Fibroblast of skin of right biceps (primary cell): ENCODE measurements at places on chromosomes 2 and 18.

DNA sequence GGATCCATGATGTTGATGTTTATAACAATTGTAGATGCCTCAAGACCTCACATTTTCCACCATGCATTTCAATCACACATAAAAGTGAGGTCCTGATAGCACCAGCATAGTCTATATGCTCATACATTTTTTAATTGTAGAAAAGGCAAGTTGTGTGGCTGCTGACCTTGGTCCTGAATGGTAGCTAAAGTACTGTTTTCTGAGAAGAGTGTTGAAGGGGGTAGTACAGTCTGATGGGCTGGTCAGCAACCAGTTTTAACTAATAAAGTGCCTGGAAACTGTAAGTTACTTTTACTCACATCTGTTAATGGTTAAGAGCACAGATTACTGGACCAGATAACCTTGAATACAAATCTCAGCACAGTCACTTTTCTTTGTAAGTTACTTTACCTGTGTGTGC is 15.9 kb downstream of the ZNF638 start:
- DNase-seq: peak; percentile 18

DNA sequence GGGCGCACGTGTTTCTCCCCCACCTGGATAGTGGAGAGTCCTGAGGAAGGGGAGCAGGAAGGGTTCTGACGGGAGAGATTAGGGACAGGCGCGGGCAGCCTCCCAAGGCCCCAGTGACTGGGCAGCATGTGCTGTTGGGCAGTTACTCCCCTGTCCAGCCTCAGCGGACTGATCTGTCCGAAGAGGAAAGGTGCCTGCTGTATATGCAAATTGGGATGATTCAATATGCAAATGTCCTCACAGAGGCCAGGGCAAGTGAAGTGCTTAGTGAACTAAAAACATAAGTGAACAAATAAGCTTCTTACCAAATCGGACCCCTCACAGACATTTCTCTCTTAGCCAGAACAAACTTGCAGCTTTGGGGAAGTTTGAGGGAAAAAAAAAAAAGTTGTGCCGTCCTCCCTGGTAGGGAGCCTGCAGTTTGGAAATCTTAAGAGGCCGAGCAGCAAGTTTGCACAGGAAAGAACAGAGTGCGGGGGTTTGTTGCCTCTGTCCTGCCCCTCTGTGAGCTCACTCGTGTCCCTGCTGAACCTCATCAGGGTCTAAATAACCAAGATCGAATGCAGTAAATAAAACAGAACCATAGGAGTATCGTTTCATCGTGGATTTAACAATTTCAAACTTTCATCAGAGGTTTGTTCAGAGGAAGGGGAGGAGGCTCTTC is 141.4 kb downstream of the KCTD1 start:
- no peak for DNase-seq

DNA sequence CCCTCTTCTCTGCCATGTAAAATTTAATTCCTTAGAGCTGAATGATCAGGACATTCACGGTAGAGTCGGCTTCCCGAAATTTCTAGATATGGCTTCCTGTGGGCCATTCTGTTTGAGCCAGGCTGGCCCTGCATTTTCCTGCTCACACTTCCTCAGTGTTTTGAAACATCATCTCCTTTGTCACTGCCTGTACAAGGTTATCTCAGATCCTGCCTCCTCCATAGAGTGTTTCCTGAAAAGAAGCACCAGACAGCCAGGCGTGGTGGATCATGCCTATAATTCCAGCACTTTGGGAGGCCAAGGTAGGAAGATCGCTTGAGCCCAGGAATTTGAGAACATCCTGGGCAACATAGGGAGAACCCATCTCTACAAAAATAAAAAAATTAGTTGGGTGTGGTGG is 43.6 kb downstream of the GRHL1 start:
- no peak for DNase-seq

- DNase-seq: no peak
Observed at GRCh38 chr2:31219131-31219969, 2.0 kb upstream of the CAPN14 start.

- DNase-seq: no peak
Observed at GRCh38 chr2:37291680-37292079, 33.0 kb downstream of the PRKD3 start.

- no peak for DNase-seq
Observed at GRCh38 chr2:40225670-40226210, 226.2 kb downstream of the SLC8A1 start.

GRCh38 chr2:25115902-25116301 is 52.5 kb downstream of the POMC start:
- peak; percentile 55 for DNase-seq

DNA sequence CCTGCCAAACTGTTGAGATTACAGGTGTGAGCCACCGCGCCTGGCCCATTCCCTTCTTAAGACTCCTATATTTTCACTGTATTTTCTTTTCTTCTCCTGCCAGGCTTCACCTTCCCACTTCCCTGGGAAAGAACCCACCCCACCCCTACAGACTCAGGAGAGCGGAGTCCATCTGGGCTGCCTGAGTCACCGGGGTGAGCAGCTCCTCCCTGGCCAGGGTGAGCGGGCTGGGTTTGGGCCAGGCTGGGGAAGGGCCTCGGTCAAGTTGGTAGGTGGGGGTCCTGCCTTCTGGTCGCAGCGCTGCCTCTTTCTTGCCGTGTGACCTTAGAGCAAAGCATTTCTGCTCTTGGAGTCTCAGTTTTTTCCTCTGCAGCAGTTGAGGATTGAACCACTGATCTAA is 2.1 kb upstream of the GAREM2 start:
- no peak for DNase-seq

DNA sequence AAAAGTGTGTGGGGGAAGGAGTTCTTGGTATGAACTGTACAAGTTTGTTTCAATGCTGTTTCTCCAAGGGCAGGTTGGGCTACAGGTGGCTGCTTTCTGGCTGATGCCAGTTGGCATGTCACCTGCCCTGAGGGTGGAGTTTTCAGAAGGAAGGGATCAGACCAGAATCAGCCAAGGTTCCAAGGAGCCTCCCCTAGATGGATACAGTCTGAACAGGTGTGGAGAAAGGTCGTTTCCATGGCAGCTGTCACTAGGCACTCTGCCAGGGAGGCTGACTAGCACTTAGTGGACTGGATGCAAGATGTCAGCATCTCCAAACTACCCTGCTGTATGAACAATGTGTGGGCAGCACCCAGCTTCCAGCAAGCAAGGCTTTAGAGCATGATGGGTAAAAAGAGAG is 444.4 kb upstream of the HNRNPA3 start:
- no peak for DNase-seq

DNA sequence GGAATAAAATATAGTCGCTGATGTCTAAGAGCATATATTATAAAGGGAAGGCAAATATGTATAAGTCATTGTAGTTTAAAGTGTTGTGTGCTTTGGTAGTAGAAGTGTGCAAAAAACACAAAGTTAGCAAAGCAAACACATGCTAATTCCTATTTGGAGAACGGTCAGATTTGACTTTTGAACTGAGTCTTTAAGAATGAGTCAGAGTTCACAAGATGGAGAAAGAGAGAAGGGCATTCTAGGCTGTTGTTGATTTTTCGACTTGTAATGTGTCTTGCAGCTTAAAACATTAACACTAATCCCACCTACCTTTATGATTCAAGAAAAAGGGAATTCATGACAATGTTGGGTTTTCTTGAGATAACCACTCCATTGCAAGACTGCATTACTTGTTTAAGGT is 98.1 kb downstream of the CRIM1 start:
- DNase-seq: no peak

GRCh38 chr2:136006658-136007057 is 21.2 kb upstream of the DARS1 start:
- peak; percentile 39 for DNase-seq

- DNase-seq: no peak
Observed at GRCh38 chr2:239639421-239640185, 238.8 kb upstream of the HDAC4 start.
